Small intestine (tissue), 16 donors: ENCODE measurements at places on chromosomes 12 and 14.
A peak's percentile ranks its signal among the peaks of the same experiment; 100 is the strongest.

DNA sequence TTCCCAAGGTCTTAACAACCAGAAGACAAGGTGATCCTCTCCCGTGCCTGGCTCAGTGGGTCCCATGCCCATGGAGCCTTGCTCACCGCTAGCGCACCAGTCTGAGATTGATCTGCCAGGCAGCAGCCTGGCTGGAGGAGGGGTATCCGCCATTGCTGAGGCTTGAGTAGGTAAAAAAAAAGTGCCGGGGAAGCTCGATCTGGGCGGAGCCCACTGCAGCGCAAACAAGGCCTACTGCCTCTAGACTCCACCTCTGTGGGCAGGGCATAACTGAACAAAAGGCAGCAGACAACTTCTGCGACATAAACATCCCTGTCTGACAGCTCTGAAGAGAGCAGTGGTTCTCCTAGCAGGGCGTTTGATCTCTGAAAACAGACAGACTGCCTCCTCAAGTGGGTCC lies 104.0 kb downstream of the C14orf39 start:
- DNase-seq = no peak

DNA sequence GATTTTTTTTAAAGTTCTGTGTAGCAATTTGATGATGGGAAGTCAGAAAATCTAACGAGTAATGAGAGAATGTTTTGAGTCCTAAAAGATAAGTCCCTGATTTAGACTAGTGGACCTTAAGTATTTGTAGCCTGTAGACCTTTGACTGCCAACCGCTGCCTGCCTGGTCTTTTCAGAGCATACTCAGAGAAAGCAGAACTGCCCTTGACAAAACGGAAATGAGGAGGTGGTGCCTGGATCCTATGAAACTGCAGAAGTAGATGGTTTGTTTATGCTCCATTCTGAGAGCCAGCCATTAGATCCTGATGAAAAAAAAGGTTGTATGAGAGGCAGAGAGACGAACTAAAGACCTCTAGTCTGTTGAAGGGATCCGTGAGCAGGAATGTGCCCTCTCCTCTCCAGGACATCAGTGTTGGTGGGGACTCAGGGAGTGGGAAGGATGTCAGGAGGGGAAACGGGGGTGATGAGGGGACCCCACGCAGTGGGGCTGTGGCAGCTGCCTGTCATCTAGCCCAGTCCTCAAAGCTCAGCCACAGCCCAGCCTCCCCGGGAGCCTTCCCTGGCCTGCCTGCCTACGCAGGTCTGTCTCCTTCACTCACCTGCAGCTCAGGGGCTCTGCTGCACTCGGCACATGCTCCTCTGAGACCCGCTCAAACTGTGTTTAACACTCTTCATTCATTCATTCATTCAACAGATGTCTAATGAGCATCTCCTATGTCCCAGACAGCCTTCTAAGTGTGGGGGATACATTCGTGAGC lies 447.5 kb downstream of the AACS start:
- no peak for DNase-seq

GRCh38 chr12:5899675-5900074 lies 45.4 kb downstream of the ANO2 start:
- no peak for DNase-seq

DNA sequence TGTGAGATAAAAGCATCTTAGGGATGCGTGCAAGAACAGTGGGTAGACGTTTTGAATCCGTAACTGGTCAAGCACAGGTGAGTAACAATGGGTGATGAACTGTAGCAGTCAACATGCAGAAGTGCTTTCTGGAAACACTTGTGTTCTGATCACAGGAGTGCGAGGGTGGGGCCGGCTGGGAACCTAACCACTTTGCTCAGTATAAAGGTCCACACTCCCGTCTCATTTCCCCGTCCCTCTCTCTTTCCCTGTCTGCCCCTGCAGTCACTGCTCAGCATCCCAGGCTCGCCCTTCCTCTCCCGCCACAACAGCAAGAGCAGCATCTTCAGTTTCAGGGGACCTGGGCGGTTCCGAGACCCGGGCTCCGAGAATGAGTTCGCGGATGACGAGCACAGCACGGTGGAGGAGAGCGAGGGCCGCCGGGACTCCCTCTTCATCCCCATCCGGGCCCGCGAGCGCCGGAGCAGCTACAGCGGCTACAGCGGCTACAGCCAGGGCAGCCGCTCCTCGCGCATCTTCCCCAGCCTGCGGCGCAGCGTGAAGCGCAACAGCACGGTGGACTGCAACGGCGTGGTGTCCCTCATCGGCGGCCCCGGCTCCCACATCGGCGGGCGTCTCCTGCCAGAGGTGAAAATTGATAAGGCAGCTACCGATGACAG lies 127.1 kb downstream of the FIGNL2 start:
- DNase-seq = peak; percentile 36

DNA sequence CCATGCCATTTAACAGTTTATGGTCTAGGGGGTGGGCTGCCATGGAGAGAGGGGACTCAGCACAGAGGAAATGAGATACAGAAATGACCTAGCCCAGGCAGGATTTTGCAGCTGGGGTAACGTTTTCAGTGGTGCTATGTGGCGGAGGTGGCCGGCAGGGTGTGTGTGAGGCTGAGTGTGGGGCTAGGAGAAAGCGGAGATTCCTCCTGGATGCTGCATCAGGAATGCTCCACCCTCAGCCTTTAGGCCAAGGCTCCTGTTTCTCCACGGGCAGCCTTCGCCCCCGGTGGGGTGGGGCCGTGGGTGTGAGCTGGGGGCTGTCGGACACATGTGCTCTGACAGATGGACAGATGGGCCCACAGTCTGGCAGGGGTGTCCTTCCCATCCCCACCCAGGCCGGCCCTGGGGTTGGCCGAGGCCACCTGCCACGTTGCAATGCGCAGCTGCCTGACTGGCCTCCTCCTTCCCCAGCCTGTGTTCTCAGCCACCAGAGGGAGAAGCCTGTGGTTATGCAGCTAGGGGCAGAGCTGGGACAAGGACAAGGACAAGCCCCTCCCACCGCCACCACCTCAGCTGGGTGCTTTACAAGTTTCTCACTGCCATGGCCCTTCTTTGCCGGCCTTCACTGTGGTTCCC lies 44.3 kb downstream of the TEAD4 start:
- no peak for DNase-seq

GRCh38 chr14:54172562-54172961 lies 215.9 kb upstream of the BMP4 start:
- no peak for DNase-seq

DNA sequence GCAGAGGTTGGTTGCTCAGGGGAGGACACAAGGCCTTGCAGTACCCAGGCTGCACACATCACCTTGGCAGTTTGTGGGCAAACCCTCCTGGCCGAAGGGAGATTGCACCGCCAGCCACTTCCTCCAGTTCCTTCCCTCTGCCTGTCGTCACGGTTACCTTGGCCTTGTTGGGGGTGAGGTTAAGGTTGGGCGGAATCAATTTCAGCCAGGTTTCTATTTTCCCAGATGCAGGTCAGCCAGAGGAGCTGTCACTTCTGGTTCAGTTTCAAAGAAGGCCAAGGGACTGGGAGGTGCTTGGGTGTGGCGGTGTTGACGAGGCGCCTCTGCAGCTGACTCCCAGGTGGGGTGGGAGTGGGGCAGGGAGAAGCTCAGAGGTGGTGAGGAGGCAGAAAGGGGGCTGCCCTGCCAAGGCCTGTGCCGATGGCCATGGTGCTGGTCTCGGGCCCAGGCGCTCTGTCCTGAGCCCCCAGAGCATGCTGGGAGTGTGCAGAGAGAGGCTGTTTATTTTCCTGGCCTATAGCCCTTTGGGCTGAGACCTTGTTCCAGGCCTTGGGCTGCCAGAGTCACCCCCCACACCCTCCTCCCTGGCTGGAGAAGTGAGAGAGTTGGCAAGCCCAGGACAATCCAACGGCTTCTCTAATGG lies 31.4 kb downstream of the JDP2 start:
- peak; percentile 30 for DNase-seq

DNA sequence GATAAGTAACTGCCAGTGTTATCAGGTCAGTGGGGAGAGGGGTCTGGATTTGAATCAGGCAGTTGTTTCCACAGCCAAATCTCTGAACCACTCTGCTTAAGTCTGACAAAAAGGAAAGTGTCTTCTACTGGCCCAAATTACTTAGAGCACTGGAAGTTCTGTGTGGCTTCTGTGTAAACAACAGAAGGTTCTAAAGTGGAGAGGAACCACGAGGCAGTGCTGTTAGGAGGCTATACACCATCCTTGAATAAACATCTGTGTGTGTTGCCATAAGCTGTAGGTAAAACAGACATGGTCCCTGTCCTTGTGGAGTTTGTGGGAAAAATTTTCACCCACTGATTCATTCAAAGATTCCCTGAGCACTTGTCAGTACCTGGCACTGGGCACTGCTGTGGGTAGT lies 50.0 kb downstream of the GALNT4 start:
- DNase-seq = no peak

GRCh38 chr12:18224745-18225144 lies 36.6 kb upstream of the PIK3C2G start:
- peak; percentile 46 for DNase-seq

DNA sequence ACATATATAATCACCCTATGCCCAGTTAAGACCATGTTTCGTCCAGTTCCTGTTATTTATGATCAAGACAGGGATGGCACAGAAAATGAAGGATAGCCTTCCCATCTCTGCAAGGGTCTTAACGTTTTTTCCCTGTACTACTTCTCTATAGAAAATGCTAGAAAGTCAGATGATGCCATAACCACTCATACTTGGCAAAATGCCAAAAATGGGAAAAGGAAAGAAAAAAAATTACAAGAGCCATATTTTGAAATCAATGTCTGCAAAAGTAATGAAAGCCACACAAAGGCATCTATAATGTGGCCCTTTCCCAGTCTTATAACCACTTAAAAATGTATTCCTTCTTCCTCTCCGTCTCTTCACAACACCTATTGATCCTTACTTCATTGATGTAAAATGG lies 1.8 kb upstream of the MYL6B start:
- DNase-seq = no peak

- DNase-seq = no peak
These were observed 67.8 kb upstream of the PYGL start for GRCh38 chr14:51012055-51012454.

DNA sequence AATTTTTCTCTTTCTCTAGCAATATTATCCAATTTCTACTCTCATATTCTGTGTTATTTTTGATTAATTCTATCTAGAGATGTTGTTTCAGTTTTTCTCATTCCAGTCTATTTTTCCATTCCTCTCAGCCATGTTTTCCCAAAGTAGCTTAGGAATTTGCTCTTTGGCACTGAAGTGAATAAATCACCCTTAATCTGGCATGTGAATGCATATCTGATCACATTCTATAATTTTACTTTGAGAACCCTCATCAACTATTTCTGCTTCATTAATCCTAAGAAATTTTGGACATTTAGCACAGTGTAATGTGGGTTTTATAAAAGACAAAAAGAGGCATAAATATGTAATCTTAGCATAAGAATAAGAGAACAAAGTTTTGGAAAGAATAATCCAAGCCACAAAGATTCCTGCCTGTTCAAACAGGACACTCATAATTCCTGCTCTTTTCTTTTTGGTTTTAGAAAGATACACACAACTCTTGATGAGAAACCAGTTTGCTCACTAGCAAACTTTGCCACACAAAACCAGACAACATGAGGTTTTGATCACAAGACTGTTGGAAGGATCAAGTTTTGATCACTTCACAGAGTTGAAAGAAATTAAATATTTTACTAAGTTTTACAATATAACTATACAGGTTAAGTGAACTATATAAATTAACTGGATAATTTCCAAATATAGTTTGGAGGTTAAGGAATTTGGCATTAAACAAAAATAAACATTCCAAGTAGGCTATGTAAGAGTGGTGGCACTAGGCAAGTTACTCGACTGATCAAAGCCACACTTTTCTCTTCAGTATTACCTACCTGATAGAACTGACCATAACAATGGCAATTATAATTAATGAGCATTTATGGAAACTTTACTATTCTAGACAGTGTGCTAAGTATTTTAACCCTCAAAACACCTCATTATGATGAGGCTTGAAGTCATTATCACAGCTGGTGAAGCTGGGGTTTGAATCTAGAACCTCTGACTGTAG lies 226.6 kb upstream of the TMTC1 start:
- DNase-seq = no peak

- no peak for DNase-seq
These were observed 26.4 kb downstream of the DEGS2 start for GRCh38 chr14:100132903-100133510.

GRCh38 chr12:124416516-124417395 lies 121.9 kb downstream of the RFLNA start:
- DNase-seq = no peak

DNA sequence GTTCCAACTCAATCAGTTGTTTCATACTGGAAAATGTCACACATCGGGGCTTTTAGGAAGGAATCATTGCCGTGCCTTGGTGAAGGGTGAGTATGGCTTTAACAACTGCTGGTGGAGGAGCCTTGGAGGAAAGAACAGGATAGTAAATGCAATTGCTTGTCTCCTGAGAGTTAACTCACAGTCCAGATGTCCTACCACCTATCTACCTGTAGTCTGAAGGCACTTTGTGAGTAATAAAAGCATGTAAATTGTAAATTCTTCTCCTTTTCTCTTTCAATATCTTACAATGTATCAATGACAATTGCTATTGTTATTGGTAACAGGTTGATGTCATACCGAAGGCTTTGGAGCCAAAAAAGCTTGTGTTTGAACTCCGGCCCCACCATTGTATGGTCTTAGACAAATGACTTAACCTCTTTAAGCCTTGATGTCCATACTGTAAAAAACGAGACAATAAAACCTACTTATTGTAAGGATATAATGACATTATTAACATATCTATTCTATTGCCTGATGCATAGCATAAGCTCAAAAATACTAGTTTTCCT lies 397.4 kb downstream of the ADAMTS20 start:
- no peak for DNase-seq

DNA sequence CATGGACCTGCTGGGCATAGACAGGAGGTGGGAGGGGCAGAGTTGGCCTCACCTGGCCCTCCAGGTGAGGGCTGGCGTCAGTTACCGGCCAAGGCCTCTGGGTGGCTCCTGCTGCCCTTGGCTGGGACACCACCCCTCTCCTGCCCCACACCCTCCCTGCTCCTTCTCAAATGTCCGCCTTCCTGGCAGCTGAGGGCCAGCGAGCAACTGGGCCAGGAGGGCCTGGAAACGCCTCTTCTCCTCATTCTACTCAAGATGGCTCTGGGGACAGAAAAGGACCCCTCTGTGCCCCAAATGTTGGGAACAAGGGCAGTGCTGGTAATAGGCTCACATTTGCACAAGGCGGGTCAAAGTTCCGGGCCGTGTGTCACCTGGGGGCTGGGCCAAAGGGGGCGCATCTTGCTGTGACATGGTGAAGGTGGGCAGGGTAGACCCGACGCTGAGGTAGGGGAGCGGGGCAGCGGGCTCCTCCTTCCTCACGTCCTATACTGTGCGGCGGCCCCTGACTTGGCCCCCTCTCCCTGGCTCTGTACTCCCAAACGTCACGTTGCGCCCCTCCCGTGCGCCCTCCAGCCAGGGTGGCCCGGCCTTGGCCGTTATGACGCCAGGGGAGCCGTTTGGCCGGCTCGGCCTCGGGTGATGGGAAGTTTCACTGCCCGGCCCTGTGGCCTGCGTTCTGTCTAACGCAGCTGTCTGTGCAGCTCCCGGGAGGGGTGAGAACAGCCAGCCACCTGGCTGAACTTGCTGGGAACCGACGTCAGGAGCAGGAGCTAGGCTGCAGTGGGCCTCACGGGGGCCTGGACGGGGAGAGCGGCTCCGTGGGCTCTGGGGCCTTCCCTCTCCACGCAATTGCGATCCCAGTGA lies 18.0 kb upstream of the DLK1 start:
- peak; percentile 39 for DNase-seq
